ENCODE measurements at places on chromosomes 11 and 22.
A peak's percentile ranks its signal among the peaks of the same experiment; 100 is the strongest.

- no peak for DNase-seq
Measured at GRCh38 chr22:26174280-26174679, 5.0 kb downstream of the SEZ6L start.

DNA sequence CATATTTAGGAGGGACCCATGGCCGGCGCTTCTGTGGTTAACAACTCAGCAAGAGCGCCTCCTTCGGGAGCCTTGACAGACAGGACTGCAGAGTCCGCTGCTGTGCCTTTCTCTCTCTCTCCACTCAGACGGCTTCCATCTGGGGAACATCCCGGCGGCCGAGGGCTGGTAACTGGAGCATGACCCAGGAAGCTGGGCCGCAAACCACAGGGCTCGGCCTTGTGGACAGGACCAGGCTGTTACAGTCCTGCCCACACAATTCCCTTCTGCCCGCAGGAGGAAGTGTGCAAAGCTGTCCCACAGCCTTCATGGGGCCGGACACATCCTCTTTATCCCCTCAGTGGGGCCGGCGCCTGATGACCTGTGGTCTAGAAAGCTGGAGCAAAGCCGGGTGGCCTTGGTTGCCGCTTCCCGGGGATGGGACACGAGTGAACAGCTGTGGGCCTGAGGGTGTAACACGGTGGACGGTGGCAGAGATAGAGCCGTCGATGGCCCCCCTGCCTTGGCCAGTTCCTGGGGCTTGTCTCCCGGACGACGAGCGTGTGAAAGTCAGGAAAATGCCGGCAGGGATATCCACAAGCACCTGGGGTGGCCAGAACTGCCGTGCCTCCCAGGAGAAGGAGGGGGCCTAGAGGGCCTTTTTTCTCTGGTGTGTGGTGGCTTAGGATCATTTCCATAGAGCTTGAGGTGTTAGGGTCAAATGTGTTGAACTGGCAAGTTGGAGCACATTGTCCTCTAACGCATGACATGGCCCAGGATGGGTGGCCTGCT lies 50.1 kb downstream of the FBLN1 start:
- DNase-seq: no peak

- no peak for DNase-seq
Measured at GRCh38 chr11:24311974-24312373, 184.9 kb upstream of the LUZP2 start.

GRCh38 chr22:38068641-38069371 lies 11.6 kb downstream of the PICK1 start:
- no peak for DNase-seq

DNA sequence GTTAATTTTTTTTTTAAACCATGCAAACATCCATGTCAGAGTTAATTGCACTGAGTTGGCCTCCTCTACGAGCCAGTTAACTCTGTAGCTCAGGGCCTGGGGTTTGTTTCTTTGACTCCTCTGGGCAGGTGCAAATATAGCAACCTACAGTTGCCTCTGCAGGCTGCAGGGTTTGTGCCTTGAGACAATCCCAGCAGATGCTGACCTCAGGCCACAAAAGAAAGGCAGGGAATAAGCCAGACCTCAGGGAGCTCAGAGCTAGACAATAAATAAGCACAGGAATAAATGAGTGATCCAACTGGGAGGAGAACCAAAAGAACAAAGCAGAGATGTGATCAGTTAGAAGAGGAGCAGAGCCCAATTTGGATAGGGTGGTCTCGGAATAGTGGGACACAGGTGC lies 390.8 kb downstream of the SHANK2 start:
- no peak for DNase-seq

- no peak for DNase-seq
Measured at GRCh38 chr11:99366546-99366945, 345.8 kb downstream of the CNTN5 start.

DNA sequence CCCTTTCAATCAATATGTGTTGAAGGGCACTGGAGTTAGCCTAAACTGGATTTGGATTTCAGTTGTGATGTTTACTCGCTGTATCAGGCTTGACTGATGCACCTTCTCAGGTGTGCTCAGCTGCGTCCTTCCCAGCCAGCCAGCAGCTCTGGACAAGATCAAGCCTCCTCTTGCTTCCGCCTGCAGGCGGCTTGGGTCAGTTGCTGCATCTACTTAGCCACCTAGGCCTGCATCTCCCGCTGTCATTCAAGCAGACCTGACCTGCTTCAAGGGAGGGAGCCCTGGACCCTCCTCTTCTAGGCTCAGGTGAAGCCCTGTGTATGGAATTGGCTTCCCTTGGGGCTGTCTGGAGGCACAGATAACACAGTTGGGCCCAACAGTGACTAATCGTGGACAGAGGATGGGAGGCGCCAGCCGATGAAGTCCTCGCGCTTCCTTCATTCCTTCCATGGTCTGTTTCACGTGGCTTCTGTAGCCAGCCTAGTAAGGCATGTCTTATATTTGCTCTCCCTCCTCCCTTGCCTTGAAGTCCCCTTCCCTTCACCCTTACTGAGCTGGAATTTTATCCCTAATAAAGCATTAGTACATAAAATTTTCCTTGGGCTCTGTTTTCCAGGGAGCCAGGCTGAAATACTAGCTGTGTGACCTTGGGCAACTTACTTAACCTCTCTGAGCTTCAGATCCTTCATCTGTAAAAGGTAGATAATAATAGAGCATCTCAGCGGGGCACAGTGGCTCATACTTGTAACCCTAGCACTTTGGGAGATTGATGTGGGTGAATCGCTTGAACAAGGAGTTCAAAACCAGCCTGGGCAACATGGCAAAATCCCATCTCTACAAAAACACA lies 2.1 kb upstream of the LHFPL7 start:
- no peak for DNase-seq

DNA sequence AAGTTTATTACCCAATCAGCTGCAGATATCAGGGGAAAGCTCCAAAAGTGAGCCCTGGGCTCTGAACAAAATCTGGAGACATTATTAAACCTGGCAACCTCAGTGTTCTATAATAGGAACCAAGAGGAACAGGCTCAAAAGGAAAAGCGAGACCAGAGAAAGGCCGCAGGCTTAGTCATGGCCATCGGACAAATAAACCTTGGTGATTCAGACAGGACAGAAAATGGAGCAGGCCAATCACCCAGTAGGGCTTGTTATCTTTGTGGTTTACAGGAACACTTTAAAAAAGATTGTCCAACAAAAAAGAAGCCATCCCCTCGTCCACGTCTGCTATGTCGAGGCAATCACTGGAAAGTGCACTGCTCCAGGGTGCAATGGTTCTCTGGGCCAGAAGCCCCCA lies 7.7 kb upstream of the PANX1 start:
- no peak for DNase-seq

GRCh38 chr11:73291781-73292524 lies 16.1 kb upstream of the ARHGEF17 start:
- DNase-seq: no peak

- DNase-seq: peak; percentile 39
Measured at GRCh38 chr11:35040221-35040942, 98.6 kb upstream of the CD44 start.

DNA sequence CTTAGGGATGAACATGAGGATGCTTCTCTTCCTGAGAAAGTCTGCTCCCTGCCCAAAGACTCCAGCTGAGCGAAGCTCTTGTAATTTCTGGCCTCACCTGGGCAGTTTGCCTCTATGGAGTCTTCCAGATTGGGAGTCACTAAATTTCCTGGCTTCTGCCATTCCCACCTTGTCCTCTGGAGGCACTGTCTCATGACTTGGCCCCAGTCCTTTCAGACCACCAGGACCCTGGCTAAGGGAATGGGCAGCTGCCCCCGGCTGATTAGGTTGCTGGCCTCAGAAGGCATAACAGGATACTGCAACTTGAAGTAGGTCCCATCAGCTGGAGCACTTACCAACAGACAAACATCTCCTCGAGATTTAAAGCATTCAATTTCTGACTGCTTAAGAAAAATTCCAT lies 128.1 kb upstream of the SPON1 start:
- no peak for DNase-seq

- DNase-seq: no peak
Measured at GRCh38 chr11:17511571-17511970, 32.6 kb downstream of the USH1C start.

DNA sequence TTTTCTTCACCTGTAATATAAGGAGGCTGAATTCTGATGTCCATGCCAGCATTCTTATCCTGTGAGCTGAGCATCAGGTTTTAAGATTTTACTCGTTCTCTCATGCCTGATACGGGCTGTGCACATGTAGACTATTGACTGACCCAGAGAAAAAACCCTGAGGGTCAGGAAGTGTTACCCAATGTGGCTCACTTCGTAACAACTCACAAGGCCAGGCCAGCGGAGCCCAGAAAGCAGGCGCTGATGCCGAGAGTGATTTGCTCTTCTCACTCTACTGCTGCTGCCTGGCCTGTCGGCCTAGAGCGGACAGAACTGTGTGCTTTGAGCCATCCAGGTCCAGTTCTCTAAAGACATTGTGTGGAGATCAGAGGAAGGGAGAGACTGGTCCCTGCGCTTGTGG lies 10.8 kb downstream of the THYN1 start:
- DNase-seq: no peak

GRCh38 chr11:118437208-118438125 lies 1.2 kb downstream of the KMT2A start:
- DNase-seq: no peak

GRCh38 chr22:30968015-30968923 lies at the start of gene MORC2:
Gene MORC2 (minus strand): TSS chr22:30968774. CDS start chr22:30967889, 885 bp downstream.
- DNase-seq: peak; percentile 18

- DNase-seq: peak; percentile 65
Measured at GRCh38 chr11:18650859-18651557, 16.9 kb upstream of the SPTY2D1 start.

DNA sequence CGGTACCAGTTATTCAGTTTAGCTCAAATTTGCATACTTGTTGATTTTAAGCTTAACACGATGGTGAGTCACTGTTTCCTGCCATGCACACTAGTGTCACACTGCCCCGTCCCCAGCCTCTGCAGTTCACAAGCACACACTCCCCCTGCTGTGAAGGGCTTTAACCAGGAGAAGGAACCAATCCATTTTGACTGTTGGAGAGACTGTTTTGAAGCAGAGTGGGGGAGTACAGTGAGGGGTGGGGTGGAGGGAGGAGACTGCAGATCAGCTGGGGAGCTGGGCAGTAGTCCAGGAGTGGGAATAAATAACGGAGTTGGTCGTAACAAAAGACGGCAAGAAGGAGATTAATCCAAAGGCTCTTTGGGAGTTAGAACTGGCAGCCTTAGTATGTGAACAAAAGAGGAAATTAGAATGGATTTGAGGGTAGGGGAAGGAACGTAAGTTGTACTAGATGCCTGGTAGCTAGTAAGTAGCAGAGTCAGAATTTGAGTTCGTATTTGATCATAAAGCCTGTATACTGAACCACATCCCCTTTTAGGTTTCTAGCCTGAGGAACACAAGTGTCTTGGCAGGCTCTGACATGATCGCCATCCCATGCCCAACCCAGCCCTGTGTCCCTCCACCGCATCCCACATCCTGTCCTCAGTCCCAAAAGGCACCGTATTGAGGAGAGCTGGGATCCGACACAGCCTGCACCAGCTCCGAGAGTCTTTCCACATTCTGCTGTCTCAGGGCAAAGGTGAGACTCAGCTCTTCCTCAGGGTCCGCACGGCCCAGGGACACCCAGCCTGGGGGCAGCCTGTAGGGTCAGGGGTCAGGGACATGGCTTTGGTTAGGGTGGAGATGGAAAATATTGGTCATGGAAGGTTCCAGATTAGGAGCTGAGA lies 862 bp downstream of the TPP1 start:
- DNase-seq: no peak

- no peak for DNase-seq
Measured at GRCh38 chr11:57354699-57355098, 16.5 kb downstream of the P2RX3 start.

DNA sequence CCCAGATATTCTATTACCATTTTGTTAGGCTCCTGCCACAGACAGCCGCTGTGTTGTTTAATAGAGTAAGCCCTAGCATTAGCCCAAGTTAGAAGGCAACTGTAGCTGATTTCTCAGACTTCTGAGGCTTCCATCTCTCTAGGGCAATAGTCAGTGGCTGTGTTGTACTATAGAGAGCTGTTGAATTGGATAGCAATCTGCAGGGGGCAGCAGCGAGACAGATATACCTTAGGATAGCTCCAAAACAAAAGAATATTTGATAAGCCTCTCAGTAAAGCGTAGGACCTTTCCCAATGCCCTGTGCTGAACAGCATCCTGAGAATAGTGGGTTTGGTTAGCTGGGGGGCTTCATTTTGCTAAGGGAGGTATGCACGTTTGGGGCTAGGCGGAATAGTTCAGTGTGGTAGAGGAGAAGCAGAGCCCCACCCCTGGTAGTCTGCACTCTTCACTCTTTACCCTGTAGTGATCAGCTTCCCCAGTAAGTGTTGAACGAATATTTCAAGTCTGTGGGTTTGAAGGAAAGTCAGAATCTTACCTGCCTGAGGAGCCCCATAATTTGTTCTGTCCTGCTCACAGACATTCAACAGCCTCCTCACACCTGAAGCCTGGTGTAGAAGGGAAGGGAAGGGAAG lies 515.1 kb downstream of the INSC start:
- DNase-seq: peak; percentile 18

GRCh38 chr11:97354576-97354975 lies 964.8 kb downstream of the JRKL start:
- DNase-seq: no peak

DNA sequence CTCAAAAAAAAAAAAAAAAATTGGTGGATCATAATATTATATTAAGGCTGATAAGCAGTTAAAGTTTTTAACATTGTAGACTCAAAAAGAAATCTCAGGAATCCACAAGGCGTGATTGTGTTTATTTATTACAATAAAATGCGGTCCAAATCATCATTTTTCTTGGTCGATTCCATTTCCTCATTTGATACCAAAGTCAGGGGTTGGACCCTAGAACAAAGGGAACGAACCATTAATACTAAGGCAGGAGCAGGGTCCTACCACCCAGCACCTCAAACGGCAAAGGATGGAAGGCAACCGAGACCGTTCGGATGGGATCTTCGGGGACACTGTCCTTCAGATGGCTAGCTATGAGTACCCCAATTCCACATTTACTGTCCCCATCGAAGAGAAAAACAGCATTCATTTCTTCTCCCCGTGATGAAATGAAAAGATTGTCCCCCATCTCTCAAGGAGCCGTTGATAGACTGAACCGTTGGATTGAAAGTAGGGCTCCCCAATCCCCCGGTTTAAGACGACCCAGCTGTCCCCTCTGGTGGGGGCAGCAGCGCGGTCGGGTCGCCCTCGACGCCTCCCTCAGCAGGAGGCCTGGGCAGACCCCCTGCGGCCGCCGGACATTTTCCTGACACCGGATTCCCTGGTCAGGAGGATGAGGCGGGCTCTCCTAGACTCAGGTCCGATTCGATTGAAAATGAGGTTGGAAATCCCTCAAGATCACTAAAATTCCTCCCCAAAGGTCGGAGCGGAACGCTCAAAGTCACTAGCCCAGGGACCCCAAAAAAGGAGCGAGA lies 607 bp downstream of the DMC1 start:
- DNase-seq: no peak

Measured in LoVo (cell line).